Endothelial cell (in vitro differentiated cells): ENCODE measurements at places on chromosomes 6 and 20. TPM values are rescaled to one million over a fixed set of nuclear protein-coding genes. Genes with fewer than 3 reads are reported as not detected.
A peak's percentile ranks its signal among the peaks of the same experiment; 100 is the strongest.

Gene CD109
- 60.2 TPM for total RNA-seq

Gene TMEM14C
- 96.7 TPM for total RNA-seq

Gene HCRTR2
- not detected for total RNA-seq

- peaks cover 3% of the 10 kb centered on the region for H3K36me3 ChIP-seq
- no peak overlapping the region for H3K27ac ChIP-seq
- H3K27me3 ChIP-seq: peaks cover 7% of the 10 kb centered on the region
Measured at GRCh38 chr6:46735720-46736031, 501 bp upstream of the PLA2G7 start.

GRCh38 chr6:150964765-150965164, 99.3 kb downstream of the MTHFD1L start:
- H3K27ac ChIP-seq: no peak overlapping the region
- peaks cover 17% of the 10 kb centered on the region for H3K4me1 ChIP-seq
- DNase-seq: no peak
- no peak overlapping the region for H3K4me3 ChIP-seq
- H3K36me3 ChIP-seq: peaks cover 18% of the 10 kb centered on the region
- H3K27me3 ChIP-seq: peaks cover 7% of the 10 kb centered on the region

- peaks cover 7% of the 10 kb centered on the region for H3K36me3 ChIP-seq
- peak overlapping the region; percentile 95 for H3K4me3 ChIP-seq
- peak overlapping the region; percentile 68 for H3K27ac ChIP-seq
- DNase-seq: peak; percentile 38
- H3K27me3 ChIP-seq: peaks cover 10% of the 10 kb centered on the region
Measured at GRCh38 chr6:137867685-137868509, 838 bp downstream of the TNFAIP3 start.

DNA sequence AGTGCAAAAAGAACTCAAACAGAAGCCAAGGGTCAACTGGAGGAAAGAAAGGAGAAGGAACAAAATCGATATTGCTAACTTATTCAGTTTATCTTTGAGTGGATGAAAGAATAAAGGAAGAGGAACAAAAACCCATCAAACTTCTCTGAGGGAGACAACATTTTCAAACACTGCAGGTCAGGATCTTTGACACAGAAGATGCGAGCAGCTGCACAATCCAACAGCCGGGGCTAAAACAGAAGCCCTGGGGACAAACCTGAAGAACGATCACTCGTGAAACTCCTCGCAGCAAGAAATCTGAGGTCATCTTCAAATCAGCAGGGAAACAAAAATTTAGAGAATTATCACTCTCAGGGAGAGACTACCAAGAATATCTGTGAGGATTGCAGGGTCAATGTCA, 14.2 kb downstream of the SLC23A2 start:
- H3K27ac ChIP-seq: no peak overlapping the region
- peaks cover 8% of the 10 kb centered on the region for H3K36me3 ChIP-seq
- peaks cover 11% of the 10 kb centered on the region for H3K4me1 ChIP-seq
- no peak overlapping the region for H3K4me3 ChIP-seq
- no peak for DNase-seq
- H3K27me3 ChIP-seq: peaks cover 2% of the 10 kb centered on the region

DNA sequence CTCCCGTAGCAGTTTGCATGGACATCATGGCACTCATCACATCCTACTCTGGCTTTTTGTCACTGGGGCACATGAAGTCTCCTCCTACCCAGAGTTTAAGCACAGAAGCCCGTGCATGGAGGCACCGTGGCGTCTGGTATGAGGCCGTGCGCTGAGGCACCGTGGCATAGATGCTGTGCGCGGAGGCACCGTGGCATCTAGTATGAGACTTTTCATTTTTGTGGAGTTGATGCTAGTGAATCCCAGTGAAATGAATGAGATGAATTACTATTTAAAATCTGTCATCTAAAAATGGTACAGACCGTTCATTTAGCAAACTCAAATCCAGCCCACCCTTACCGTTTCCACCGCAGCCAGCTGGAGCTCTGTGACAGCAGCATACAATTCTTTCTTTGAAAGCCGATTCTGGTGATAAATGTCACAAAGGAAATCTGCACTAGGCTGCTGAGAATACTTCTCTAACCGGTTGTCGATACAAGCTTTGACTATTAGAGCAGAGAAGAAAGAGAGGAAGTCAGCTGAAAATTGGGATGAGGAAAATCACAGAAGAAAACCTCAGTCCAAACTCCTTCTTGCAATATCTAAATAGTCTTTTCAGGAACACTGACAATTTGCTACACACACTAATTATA, 11.3 kb downstream of the CYP24A1 start:
- no peak overlapping the region for H3K4me3 ChIP-seq
- no peak overlapping the region for H3K27ac ChIP-seq
- peaks cover 3% of the 10 kb centered on the region for H3K27me3 ChIP-seq
- H3K36me3 ChIP-seq: no peaks in the 10 kb centered on the region

GRCh38 chr20:53859684-53860083, 210.7 kb downstream of the BCAS1 start:
- no peaks in the 10 kb centered on the region for H3K36me3 ChIP-seq
- DNase-seq: no peak
- peaks cover 3% of the 10 kb centered on the region for H3K27me3 ChIP-seq
- no peak overlapping the region for H3K4me3 ChIP-seq

GRCh38 chr6:168530653-168531071, 89.7 kb downstream of the SMOC2 start:
- H3K4me1 ChIP-seq: peaks cover 9% of the 10 kb centered on the region
- no peaks in the 10 kb centered on the region for H3K36me3 ChIP-seq
- H3K27ac ChIP-seq: no peak overlapping the region
- peaks cover 8% of the 10 kb centered on the region for H3K27me3 ChIP-seq
- DNase-seq: no peak
- no peak overlapping the region for H3K4me3 ChIP-seq

DNA sequence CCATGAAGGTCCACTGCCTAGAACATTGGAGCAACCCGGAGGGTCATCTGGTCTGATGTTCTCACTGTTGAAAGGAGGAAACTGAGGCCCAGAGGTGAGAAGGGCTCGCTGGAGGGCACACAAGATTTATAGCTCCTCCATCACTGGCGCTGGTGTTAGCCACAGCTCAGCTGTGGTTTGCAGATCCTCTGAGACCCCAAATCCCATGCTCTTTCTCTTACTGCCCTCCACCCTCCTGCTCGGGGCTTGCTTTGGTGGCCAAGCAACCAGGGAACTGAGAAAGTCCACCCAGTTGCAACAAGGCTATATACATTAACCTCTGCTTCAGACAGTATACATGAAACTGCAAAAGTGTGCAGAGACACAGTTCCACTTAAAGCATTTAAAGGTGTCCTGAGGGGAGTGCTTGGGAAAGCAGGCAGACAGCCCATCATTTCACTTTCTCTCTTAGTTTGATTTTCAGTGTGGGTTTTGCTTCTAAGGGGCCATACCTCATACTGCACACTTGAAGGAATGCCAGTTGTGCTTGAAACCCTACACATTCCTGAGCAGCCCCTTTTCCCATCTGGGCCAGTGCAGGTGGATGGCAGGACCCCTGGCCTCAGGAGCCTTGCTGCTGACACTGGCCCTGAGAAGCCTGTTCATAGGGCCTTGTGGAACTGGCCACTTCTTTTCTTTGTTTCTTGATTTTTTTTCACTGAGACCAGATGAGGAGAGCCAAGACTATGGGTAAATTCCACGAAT, 347.6 kb downstream of the CDC5L start:
- H3K36me3 ChIP-seq: no peaks in the 10 kb centered on the region
- H3K27me3 ChIP-seq: no peaks in the 10 kb centered on the region
- no peak for DNase-seq
- peaks cover 18% of the 10 kb centered on the region for H3K4me1 ChIP-seq
- no peak overlapping the region for H3K4me3 ChIP-seq
- no peak overlapping the region for H3K27ac ChIP-seq

- H3K4me3 ChIP-seq: no peak overlapping the region
- H3K27me3 ChIP-seq: no peaks in the 10 kb centered on the region
- peaks cover 2% of the 10 kb centered on the region for H3K4me1 ChIP-seq
- no peak for DNase-seq
Measured at GRCh38 chr6:24229696-24230405, 103.8 kb downstream of the NRSN1 start.

GRCh38 chr6:79467716-79468115, 69.5 kb downstream of the LCA5 start:
- H3K27me3 ChIP-seq: no peaks in the 10 kb centered on the region
- H3K27ac ChIP-seq: no peak overlapping the region
- no peaks in the 10 kb centered on the region for H3K4me1 ChIP-seq
- no peak overlapping the region for H3K4me3 ChIP-seq
- H3K36me3 ChIP-seq: no peaks in the 10 kb centered on the region
